ENCODE measurements at places on chromosomes 3 and 15.

DNA sequence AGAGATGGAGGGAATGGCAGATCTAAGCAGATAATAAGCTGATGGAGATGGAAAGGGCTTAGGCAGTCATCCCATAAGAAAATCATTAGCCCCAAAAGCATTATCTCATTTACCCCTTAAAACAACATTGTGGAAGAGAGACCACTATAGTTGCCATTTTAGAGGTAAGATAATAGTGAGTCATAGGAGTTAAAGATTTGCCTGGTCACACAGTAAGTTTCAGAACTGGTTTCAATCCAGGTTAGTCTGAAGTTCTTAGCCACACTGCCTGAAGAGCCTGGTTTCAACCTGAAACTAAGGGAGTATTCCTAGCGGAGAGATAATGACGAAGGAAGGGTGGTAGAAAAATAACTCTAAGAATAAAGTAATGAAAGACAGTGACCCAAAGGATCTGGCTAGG lies 13.0 kb upstream of the UBR1 start:
- no peak for DNase-seq

DNA sequence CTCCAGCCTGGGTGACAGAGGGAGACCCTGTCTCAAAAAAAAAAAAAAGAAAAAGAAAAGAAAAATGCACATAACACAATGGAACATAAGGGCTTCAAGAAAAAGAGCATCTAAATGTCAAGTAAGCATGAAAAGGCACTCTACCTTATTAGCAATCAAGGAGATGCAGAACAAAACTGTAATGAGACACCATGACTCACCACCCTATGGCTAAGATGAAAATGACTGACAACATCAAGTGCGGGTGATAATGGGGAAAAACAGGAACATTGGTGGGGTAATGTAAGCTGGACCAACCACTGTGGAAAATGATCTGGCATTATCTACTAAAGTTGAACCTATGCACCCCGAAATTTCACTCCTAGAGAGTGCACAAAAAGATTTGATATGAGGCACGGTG lies 19.6 kb upstream of the NSMCE3 start:
- DNase-seq, result no peak

DNA sequence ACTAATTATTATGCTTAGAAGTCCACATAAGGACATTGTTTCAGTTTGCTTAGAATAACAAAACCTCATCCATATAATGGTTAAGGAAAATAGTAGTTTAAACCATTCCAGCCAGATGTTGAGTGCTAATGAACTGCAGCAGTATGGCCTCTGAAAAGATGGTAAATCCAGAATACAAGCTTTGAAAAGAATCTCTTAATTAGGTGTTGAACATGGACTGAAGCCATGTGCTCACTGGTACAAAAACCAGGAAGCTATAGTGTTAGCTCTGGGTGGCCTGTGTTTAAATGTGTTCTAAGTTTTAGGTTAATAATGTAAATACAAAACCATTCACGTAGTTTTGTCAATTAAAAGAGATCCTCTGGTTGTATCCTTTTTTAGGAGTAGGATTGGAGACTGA lies 78.2 kb downstream of the GALK2 start:
- DNase-seq, result peak; percentile 17

GRCh38 chr3:122618614-122619013 lies 41.2 kb downstream of the PARP15 start:
- DNase-seq, result no peak

DNA sequence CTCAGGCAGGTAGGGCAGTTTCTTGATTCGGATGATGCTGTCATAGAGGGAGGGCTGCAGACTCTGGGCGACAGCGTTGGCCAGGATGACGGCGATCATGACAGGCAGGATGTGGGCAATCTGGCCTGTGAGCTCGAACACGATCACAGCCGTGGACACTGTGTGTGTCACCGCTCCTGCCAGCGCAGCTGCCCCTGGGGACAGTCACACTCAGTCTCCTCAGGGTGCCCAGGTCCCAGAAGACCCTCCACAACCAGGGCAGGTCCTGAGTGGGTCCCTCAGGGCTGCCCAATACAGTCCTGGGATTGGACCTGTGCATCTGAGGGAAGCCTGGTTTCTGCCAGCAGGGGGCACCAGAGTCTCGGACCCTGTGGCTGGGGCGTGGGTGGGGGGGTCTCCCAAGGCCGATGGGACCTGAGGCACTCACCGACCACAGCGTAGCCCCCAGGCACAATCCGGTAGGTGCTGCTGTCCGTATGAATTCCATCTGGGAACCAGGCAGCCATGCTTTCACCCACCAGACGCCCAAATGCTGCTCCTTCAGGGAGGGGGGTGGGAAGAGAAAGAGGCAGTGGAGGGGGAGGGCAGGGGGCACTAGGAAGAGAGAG lies 7.2 kb downstream of the CLCN2 start:
- DNase-seq, result no peak

DNA sequence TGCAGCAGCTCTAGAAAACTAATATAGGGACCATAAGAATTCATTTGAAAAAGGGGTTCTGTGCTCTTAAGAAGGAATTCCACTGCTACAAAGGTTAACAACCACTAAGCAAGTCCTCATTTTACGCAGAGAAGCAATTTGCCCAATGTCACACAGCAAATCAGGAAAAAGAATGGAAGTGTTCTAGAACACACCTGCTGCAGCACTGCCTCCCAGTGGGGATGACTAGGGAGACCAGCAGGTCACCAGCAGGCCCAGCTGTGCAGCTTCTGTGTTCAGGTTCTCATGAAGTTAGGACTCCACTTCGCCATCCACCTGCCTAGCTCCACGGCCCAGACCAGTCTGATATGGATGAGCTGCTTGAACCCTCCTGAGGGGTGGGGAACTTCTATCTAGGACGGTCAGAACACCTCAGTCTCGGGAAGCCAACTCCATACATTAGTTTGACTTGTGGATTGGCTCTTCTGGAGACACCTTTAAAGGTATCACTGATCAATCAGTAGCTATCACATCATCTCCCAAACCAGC lies 18.6 kb downstream of the POMGNT2 start:
- DNase-seq, result no peak

DNA sequence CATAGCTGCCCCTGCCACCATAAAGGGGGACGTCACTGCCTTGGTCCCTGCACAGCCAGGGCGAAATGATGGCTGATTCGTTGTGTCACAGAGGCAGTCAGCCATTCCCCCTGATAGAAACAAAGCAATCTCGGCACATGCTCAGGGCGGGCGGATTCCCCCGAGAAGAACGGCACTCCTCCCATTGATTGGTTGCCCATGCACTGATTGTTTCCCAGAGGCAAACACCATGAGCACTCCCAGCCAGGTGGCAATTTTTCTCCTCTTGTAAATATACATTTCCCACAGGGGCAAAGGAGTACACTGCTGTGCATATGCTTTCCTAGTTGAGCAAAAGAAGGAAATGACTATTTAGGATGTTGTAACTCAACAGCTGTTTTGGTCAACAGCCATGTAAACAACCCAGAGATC lies 56.5 kb downstream of the KY start:
- no peak for DNase-seq

DNA sequence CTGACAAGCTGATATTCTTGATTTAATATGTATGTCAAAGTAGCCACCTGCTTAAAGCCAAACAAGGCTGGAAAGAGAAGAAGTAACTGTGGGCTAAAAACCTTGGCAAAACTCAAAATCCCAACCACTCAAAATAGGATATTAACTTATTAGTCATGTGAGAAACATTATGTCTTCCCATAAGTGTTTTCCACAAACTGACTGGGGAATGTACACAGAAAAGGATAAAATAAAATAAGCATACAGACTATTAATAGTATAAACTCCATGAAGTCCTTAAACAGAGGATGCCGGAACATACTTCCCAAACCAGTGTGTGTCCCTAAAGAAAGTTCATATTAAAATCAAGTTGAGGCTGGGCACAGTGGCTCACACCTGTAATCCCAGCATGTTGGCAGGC lies 263.7 kb upstream of the THBS1 start:
- no peak for DNase-seq

- DNase-seq, result no peak
Observed at GRCh38 chr3:180358179-180358578, 243.8 kb upstream of the TTC14 start.

GRCh38 chr15:53791581-53791980 lies 32.1 kb upstream of the WDR72 start:
- DNase-seq, result no peak

- no peak for DNase-seq
Observed at GRCh38 chr3:123156276-123156995, 45.3 kb upstream of the SEC22A start.

DNA sequence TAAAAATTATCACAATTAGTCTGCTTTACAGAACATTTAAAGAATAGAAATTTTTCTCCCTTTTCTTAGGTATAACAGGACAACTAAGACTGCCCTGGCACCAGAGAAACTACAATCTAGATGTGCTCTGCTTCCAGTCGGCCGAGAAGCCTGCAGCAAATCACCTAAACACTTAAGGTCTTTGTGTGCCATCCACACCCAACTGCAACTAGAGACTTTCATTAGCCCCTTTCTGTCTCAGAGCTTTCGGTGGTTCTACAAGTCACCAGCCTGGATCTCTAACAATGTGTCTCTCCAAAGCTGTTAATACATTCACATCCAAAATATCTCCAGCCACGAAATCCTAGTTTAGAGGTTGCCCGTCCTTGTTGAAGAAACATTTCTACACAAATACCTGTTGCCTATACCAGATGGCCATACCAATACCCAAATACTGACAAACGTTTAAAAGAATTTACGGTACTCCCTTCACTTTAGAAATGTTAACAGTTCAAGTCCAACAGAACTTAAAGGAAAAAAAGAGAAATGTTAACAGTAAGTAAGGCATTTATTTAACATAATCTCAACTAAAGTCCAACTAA lies 6.7 kb downstream of the PRC1 start:
- DNase-seq, result no peak
